ENCODE measurements at places on chromosomes 16 and 17.

DNA sequence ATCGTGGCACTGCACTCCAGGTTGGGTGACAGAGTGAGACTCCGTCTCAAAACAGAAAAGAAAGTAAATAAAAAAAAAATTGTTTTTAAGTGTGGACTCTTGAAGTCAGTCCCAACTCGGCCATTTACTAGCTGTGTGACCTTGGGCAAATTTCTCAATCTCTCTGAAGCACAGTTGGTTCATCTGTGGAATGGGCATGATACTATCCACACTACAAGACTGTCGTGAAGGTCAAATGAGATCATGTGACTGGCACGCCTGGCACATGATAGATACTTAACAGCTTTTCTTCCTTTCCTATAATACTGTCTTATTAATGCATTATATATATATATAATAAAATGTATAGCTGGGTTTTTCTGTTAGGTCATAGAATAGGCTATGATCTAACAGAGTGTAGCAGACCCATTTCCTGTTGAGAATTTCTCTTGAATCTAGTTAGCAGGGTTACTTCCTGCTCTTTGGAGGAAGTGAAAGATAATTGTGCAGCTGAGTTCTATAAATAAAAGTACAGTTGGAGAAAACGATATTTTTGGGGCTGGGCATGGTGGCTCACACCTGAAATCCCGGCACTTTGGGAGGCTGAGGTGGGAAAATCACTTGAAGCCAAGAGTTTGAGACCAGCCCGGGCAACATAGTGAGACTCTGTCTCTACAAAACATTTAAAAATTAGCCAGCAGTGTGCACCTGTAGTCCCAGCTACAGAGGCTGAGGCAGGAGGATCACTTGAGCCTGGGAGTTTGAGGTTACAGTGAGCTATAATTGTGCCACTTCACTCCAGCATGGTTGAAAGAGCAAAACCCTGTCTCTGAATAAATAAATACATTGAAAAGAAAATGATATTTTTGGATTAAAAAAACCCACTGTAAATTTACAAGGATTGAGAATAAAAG lies 7.3 kb downstream of the MILR1 start:
- DNase-seq, result peak; percentile 15

DNA sequence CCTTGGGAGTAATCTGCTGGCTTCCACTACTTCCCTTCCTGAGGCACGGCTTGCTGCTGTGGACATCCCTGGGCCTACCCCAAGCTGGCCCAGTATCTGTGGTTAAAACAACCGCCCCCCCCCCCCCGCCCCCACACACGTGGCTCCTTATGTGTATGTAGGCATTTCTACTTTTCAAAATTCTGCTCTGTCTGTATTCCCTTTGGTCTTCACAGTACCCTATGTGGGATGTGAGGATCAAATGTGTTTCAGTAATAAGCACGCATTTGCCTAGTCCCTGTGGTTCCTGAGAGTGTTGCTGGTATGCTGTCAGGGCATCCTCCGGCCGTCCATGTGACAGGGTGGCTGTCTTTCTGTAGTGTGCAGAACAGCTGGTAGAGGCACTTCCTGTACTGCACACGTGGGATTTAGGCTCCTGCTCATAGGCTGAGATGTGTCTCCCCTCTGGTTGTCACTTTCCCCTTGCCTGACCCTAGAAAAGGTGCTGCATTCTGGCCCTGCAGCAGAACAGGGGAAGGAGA lies 2.2 kb downstream of the NT5M start:
- DNase-seq, result peak; percentile 33

- no peak for DNase-seq
Measured at GRCh38 chr17:78399028-78399692, 20.7 kb downstream of the PGS1 start.

- DNase-seq, result no peak
Measured at GRCh38 chr17:60106340-60107059, 27.8 kb upstream of the HEATR6 start.

- no peak for DNase-seq
Measured at GRCh38 chr17:45226576-45226975, 4.9 kb downstream of the FMNL1 start.

GRCh38 chr17:9519583-9520272 lies 55.9 kb downstream of the STX8 start:
- no peak for DNase-seq

- DNase-seq, result no peak
Measured at GRCh38 chr16:31876951-31877828, 3.6 kb downstream of the ZNF267 start.

- no peak for DNase-seq
Measured at GRCh38 chr17:81365601-81366585, 29.4 kb upstream of the BAHCC1 start.

GRCh38 chr17:8160741-8161221 lies 2.0 kb downstream of the VAMP2 start:
- DNase-seq, result no peak

DNA sequence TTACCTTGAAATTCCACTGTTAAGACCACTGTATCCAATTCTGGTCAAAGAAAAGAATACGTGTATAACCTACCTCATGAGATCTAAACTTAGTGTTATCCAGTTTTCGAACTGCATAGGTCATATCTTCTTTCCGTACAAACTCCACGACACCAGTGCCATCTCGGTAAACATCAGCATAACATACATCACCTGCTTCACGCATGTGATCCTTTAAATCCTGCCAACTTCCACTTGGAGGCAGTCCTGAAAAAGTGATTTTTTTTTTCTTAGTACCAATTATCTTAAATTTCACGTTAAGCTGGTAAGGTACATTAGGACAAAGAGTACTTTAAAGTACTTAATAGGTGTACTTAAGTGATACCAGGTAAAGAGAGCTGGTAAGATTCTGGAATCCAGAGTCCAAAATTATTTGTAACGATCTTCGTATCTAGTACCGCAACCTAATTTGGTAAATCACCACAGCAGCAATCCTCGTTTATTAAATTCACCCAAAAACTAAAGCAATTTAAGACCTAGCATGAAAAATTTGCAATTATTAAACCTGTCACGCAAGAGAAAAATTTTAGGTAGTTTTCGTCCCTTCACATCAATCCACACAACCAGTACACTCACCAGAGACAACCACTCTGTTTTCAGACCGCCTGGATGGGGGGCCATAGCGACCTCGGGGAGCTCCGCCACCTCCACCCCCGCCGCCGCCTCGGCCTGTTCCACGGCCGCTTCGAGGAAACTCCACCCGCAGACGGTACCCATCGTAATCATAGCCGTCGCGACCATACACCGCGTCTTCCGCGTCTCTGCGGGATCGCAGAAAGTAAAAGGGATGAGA lies 1.1 kb downstream of the SRSF1 start:
- DNase-seq, result no peak

GRCh38 chr17:35297666-35298065 lies 54.8 kb downstream of the SLFN5 start:
- DNase-seq, result no peak

- no peak for DNase-seq
Measured at GRCh38 chr17:32831627-32832243, 45.2 kb downstream of the MYO1D start.

- DNase-seq, result no peak
Measured at GRCh38 chr16:71340406-71340805, 18.1 kb upstream of the CALB2 start.

- DNase-seq, result no peak
Measured at GRCh38 chr16:684961-685696, 995 bp upstream of the JMJD8 start.

- DNase-seq, result no peak
Measured at GRCh38 chr17:38719289-38719942, 10.7 kb upstream of the CISD3 start.

GRCh38 chr17:50904518-50905459 lies 38.6 kb upstream of the TOB1 start:
- DNase-seq, result peak; percentile 79

GRCh38 chr16:79294568-79294967 lies 306.0 kb downstream of the MAF start:
- DNase-seq, result no peak

Data from globus pallidus (tissue), 1 donor.